Breast epithelium (tissue), 4 donors: ENCODE measurements at places on chromosomes 12 and 14. TPM values are rescaled to one million over a fixed set of nuclear protein-coding genes. Genes with fewer than 3 reads are reported as not detected.

- no peak overlapping the region for H3K27ac ChIP-seq
- no peaks in the 10 kb centered on the region for H3K27me3 ChIP-seq
- no peaks in the 10 kb centered on the region for H3K4me1 ChIP-seq
- DNase-seq: no peak
- peaks cover 8% of the 10 kb centered on the region for H3K36me3 ChIP-seq
These were observed 18.2 kb downstream of the NAA30 start for GRCh38 chr14:57408634-57409033.

- H3K36me3 ChIP-seq: no peaks in the 10 kb centered on the region
- H3K27me3 ChIP-seq: no peaks in the 10 kb centered on the region
- no peak for DNase-seq
- H3K4me1 ChIP-seq: no peaks in the 10 kb centered on the region
- H3K27ac ChIP-seq: no peak overlapping the region
- no peak overlapping the region for H3K4me3 ChIP-seq
These were observed 3.3 kb downstream of the DLK1 start for GRCh38 chr14:100729982-100730381.

DNA sequence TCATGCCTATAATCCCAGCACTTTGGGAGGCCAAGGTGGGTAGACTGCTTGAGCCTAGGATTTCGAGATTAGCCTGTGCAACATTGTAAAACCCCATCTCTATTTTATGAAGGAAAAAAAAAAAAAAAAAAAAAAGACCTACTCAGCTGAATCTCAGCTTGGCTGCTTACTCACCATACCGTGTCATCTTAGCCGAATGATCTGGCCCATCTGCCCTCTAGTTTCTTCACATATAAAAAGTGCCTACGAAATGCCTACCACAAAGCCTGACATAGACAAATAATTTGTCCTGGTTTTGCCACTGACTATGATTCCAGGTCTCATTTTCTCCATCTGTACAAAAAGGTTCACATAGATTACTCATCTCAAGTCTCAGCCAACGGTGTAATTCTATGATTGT lies 10.1 kb downstream of the DIABLO start:
- no peak overlapping the region for H3K4me3 ChIP-seq
- H3K27ac ChIP-seq: no peak overlapping the region
- no peak for DNase-seq
- H3K27me3 ChIP-seq: no peaks in the 10 kb centered on the region
- no peaks in the 10 kb centered on the region for H3K4me1 ChIP-seq

- no peaks in the 10 kb centered on the region for H3K27me3 ChIP-seq
- DNase-seq: no peak
- H3K36me3 ChIP-seq: no peaks in the 10 kb centered on the region
- no peak overlapping the region for H3K4me3 ChIP-seq
- H3K27ac ChIP-seq: no peak overlapping the region
These were observed 35.1 kb upstream of the BMAL2 start for GRCh38 chr12:27297566-27297965.

GRCh38 chr14:70189456-70190077 lies 816 bp upstream of the SLC8A3 start:
- peak overlapping the region; percentile 43 for H3K4me3 ChIP-seq
- no peak for DNase-seq
- H3K36me3 ChIP-seq: no peaks in the 10 kb centered on the region
- H3K4me1 ChIP-seq: no peaks in the 10 kb centered on the region

DNA sequence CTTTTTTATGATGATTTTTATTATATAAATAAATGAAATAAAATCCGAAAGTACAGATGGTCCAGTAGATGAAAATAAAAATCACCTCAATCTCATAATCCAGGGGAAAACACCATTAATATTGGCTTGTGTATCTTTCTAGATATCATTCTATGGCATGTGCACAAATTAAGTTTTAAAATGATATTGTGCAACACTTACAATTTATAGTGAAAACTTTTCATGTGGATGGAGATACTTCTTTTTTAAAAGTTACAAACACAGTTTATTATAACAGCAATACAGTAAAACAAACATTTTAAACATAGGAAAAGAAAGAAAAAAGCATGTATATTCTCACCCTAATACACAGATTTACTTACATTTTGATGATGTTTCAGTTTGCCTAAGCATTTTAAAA lies 98.9 kb upstream of the RMST start:
- no peak for DNase-seq
- no peaks in the 10 kb centered on the region for H3K27me3 ChIP-seq
- H3K4me3 ChIP-seq: no peak overlapping the region
- no peaks in the 10 kb centered on the region for H3K4me1 ChIP-seq
- H3K36me3 ChIP-seq: no peaks in the 10 kb centered on the region

DNA sequence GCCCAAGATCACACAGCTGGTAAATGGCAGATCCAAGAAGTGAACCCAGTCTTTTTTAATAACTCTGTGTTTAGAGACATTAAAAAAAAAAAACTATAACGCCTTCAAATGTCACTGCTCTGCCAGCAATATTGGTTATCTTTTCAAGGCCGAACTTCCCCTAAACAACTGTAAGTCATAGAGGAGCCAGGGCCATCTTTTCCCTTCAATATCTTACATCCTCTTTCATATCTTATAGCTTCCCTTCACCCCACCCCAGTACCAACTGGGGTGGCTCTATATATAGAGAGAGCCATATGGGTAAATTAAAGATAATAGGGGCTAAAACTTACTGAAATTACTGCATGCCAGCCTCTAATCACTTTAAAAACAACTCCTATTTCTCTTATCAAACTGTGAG lies 100.2 kb downstream of the STAB2 start:
- H3K36me3 ChIP-seq: no peaks in the 10 kb centered on the region
- H3K4me3 ChIP-seq: no peak overlapping the region
- H3K4me1 ChIP-seq: no peaks in the 10 kb centered on the region

GRCh38 chr12:9331218-9331626 lies 123.0 kb upstream of the PZP start:
- DNase-seq: peak; percentile 39
- H3K4me1 ChIP-seq: no peaks in the 10 kb centered on the region
- no peaks in the 10 kb centered on the region for H3K36me3 ChIP-seq
- no peaks in the 10 kb centered on the region for H3K27me3 ChIP-seq
- H3K4me3 ChIP-seq: no peak overlapping the region

GRCh38 chr14:74508292-74508731 lies 14.7 kb downstream of the ISCA2 start:
- no peaks in the 10 kb centered on the region for H3K4me1 ChIP-seq
- H3K27me3 ChIP-seq: no peaks in the 10 kb centered on the region
- no peak for DNase-seq
- H3K27ac ChIP-seq: peak overlapping the region; percentile 29

- no peak for DNase-seq
- no peak overlapping the region for H3K27ac ChIP-seq
- H3K4me1 ChIP-seq: no peaks in the 10 kb centered on the region
These were observed 31.8 kb upstream of the ULK1 start for GRCh38 chr12:131862600-131862993.

- peaks cover 19% of the 10 kb centered on the region for H3K27me3 ChIP-seq
- DNase-seq: no peak
- no peaks in the 10 kb centered on the region for H3K36me3 ChIP-seq
These were observed 36.7 kb upstream of the BEGAIN start for GRCh38 chr14:100623961-100624360.

DNA sequence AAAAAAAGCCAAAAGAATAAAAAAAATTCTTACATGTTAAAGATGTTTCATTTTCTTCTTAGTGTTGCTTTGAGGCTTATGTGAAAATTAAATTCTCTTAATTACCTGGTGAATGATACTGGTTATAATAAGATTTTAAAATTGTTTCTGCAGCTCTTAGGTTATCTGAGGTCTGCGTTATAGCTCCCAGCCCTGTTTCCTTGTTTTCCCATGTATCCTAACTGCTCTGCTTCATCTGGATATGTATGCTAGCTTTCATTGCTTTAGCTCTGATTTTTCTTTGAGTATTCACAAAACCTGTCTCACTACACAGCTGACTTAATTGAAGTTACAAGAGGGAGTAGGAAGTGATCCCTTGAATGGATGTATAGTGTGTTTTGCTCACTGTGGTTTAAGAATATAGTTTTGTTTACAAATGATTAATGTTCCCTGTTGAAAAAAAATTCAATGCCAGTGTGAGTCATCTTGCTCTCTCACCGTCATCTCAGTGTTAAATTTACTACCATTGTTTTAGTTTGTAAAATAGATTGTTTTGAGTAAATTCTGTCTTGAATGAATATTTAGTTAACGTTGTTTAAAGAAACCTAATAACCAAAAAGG lies 26.8 kb downstream of the CPSF6 start:
- no peak for DNase-seq
- H3K4me3 ChIP-seq: no peak overlapping the region
- no peak overlapping the region for H3K27ac ChIP-seq

- DNase-seq: no peak
- no peaks in the 10 kb centered on the region for H3K27me3 ChIP-seq
- peak overlapping the region; percentile 79 for H3K27ac ChIP-seq
- H3K4me1 ChIP-seq: no peaks in the 10 kb centered on the region
- H3K36me3 ChIP-seq: no peaks in the 10 kb centered on the region
- peak overlapping the region; percentile 21 for H3K4me3 ChIP-seq
These were observed 61.6 kb downstream of the PPP2R5C start for GRCh38 chr14:101823066-101823465.

The TRHDE gene
- 0.98 TPM for total RNA-seq

The MEG3 gene
- total RNA-seq: 68.8 TPM

The POMT2 gene
- 16.8 TPM for total RNA-seq
